ENCODE measurements at places on chromosomes 7 and 10.
A peak's percentile ranks its signal among the peaks of the same experiment; 100 is the strongest.

GRCh38 chr7:112067632-112068540, 138.3 kb downstream of the DOCK4 start:
- DNase-seq = no peak

DNA sequence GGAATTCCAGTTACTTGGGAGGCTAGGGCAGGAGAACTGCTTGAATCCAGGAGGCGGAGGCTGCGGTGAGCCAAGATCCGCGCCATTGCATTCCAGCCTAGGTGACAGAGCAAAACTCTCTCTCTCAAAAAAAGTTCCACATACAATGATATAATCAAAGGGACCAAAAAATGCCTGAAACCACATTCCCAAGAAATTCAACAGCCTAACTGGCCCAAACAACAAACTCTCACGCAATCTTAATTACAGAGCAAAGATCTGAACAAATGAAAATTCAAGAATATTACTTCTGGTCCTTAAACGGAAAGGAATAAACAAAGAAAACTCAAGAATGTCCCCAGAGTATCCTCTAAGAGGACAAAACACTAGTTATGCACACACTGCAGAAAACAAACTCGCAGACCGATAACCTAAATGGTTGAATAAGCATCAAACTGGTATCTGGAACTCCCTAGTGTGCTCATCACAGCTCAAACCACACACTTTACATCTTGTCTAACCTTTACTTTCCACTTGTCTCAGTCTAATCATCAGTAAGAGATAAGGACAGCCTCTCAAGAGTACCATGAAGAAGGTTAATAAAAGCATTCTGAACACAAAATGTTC, 3.7 kb downstream of the OGA start:
- peak; percentile 12 for DNase-seq

DNA sequence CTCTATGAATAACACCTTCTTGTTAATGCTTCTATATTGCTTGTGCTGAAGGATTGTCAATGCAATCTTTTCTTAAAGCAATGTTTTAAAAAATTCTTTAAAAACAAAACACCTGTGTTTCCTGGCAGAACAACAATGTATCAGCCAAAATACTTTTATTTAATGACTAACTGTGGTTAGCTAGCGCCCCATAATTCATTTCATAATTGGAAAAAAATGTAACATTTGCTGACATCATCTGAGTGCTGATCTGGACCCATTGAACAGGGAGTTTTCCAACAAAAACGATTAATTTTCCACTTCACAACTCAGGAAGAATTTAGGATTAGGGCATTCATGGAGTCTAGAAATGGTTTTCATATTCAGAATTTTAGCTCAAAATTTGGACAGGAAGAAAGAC, 137.6 kb upstream of the CDK6 start:
- no peak for DNase-seq

DNA sequence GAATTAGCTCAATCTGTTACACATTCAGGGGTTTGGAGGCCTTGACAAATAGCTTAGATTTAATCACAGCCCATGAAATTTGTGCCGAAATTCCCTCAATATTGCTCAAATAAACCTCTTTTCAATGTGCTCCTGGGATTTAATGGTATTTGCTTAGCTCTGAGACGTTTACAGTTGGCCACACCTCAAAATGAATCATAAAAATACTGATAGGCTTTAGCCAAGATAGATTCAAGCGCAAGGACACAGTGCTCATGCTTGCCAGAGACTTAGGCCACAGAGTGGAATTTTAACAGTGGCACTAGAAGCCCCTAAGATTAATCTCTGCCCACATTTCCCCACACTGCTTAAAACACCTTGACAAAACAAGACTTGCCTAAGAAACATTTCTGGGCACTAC, 2.3 kb upstream of the SEMA3C start:
- peak; percentile 44 for DNase-seq
